WTC11 (cell line): ENCODE measurements at places on chromosomes 2 and 18. TPM values are rescaled to one million over a fixed set of nuclear protein-coding genes. Genes with fewer than 3 reads are reported as not detected.

Gene CAPN14
- 0.11 to 0.37 TPM (median 0.11 TPM) in 3 replicates for total RNA-seq

Gene IRS1
- total RNA-seq: 18.2 to 22.9 TPM (median 18.6 TPM) in 3 replicates

Gene PDCD1
- 0.25 to 0.52 TPM (median 0.30 TPM) in 3 replicates for total RNA-seq

Gene MEP1B
- total RNA-seq: 0.07 TPM in 1 of 3 replicates, not detected in the others

Gene EEF1B2
- total RNA-seq: 596 to 611 TPM (median 603 TPM) in 3 replicates

Gene OTX1
- 0.90 to 1.6 TPM (median 1.2 TPM) in 3 replicates for total RNA-seq

Gene TUBA3E
- total RNA-seq: 0.18 TPM in 1 of 3 replicates, not detected in the others

Gene CD28
- 0.11 to 0.50 TPM (median 0.16 TPM) in 3 replicates for total RNA-seq

Gene IL1RN
- not detected in 3 replicates for total RNA-seq

Gene LRRC30
- total RNA-seq: not detected in 3 replicates

Gene DAW1
- total RNA-seq: 0.48 to 0.69 TPM (median 0.61 TPM) in 3 replicates

Gene PTPN2
- total RNA-seq: 37.7 to 45.3 TPM (median 43.3 TPM) in 3 replicates

Gene BUB1
- 115 to 118 TPM (median 116 TPM) in 3 replicates for total RNA-seq
